Activated T-cell treated with anti-CD3 and anti-CD28 coated beads for 48 hours (primary cell): ENCODE measurements at places on chromosomes 2 and 18.

- no peak for DNase-seq
Observed at GRCh38 chr2:142724713-142725349, 152.6 kb upstream of the KYNU start.

DNA sequence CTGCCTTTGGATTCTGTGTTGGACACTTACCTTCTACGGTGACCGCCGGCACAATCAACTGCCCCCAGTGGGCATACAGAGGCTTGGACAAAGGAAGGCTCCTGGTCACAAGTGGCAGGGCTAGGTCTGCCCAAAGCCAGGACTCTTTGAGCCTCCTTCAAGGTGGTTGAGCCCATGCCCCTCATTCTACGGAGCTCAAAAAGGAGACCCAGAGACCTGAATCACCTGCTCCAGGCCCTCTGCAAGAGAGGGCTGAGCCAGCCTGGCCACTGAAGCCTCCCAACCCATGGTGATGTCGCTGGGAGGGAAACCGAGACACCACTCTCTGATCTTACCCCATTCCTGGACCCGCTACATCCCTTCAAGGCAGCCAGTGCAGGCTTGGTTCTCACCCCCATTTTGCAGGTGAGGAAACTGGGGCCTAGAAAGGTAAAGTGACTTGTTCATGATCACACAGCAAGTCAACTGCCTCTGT lies 87.9 kb downstream of the INHBB start:
- DNase-seq: no peak

DNA sequence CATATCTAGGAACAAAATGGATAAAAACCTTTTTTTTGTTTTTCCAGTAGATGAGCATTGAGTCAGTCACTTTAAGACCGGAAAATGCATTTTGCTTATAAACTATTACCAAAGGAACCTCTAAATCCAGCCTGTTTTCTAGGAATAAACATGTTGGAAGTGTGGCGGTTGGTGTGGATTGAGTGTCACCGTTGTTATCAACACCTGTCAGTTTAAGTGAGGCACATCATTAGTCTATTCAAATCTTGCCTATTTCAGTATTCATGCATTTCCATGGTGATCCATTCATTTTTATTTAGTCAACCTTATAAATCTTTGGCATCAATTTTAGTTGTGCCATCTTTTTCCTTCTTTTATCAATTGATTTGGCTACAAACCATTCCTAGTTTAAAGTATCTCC lies 3.3 kb downstream of the KLHL29 start:
- no peak for DNase-seq

GRCh38 chr2:25301453-25302352 lies 40.0 kb downstream of the DNMT3A start:
- peak; percentile 76 for DNase-seq

DNA sequence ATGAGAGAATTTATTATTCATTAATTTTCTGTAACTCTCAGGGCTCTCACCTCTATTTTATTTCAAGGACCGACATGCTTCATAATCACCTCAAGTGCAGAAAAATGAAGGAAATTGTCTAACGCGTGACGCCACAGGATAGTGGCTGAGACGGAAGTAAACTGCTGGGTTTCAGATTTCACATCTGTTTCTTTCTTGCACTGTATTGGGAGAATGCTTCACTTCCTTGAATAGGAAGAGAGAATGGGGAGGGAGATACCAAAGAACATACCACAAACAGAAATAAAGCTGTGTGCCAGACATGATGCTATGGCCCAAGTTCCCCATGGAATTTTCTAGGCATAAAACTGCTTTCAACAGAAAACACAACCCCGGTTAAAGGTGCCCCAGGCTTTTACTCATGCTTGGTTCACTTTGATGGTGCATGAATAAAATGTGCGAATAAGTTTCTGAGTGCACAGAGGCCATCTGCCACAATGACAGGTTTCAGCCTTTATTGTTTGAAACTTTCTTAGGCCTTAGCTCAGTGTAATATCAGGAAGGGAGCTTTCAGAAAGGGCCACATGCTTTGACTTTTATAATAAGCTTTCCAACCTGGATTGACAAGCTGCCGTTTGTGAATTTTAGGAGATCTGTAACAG lies 1116.4 kb downstream of the SOCS6 start:
- DNase-seq: no peak

DNA sequence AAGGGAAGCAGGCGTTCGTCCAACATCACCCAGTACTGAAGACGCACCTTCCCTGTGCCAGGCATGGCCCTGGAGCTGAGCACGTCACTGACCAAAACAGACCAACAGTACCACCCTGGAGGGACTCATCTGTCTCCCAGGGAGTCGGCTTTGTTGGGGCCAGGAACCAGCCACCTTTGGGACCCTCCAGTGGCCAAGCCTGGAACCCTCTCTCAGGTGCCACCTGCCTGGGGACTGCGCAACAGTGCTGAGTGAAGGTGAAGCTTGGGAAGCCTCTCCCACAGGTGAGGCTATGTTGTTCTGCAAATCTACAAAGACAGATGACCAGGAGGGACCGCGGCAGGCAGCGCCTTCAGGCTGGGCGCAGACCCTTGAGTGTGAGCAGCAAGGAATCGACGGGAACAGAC lies 91.4 kb upstream of the OTOS start:
- DNase-seq: no peak
